ENCODE measurements at places on chromosomes 7 and 10. TPM values are rescaled to one million over a fixed set of nuclear protein-coding genes. Genes with fewer than 3 reads are reported as not detected.

Gene SPDYE16
- not detected for total RNA-seq

Gene HYAL4
- total RNA-seq, result not detected

Gene PLEKHS1
- total RNA-seq, result not detected

Gene TMEM178B
- total RNA-seq, result 0.18 TPM

Gene SRRM3
- 0.30 TPM for total RNA-seq

Gene GATA3
- total RNA-seq, result not detected

Gene PDE6C
- not detected for total RNA-seq

Gene FAM131B
- total RNA-seq, result 4.0 TPM

Gene ANXA7
- total RNA-seq, result 103 TPM

Gene UPK3BL2
- 0.89 TPM for total RNA-seq

Gene C10orf105
- total RNA-seq, result not detected

Gene LRRD1
- 0.30 TPM for total RNA-seq

Gene PTN
- total RNA-seq, result 7.7 TPM

Gene MGAM2
- not detected for total RNA-seq

Gene GARIN1A
- total RNA-seq, result 1.5 TPM

Gene SFXN4
- total RNA-seq, result 12.2 TPM

Gene FGFR2
- 9.2 TPM for total RNA-seq

Gene DDC
- not detected for total RNA-seq

Gene KCNH2
- total RNA-seq, result 2.7 TPM

Gene PIP
- total RNA-seq, result not detected

Gene RADIL
- 1.2 TPM for total RNA-seq

Gene GHRHR
- total RNA-seq, result not detected

Gene PTF1A
- not detected for total RNA-seq

Gene ANTXRL
- total RNA-seq, result not detected

Gene SLC18A3
- total RNA-seq, result not detected

Gene MRC1
- total RNA-seq, result 0.05 TPM

Gene OR2A12
- not detected for total RNA-seq

Gene PIP4K2A
- total RNA-seq, result 29.4 TPM

Gene RELN
- under 0.01 TPM for total RNA-seq

Gene NOS3
- total RNA-seq, result 6.5 TPM

Gene SPDYE11
- total RNA-seq, result not detected

Gene SLC26A5
- not detected for total RNA-seq

Gene VPS50
- total RNA-seq, result 33.5 TPM

Gene ADRA2A
- not detected for total RNA-seq

Gene EN2
- under 0.01 TPM for total RNA-seq

Gene ATRNL1
- total RNA-seq, result 0.97 TPM

Gene FAM25G
- not detected for total RNA-seq

Gene ARHGEF35
- 0.59 TPM for total RNA-seq

Gene ANKRD61
- not detected for total RNA-seq

Gene HECW1
- total RNA-seq, result not detected

Gene DGKI
- 15.5 TPM for total RNA-seq

Gene TFR2
- 0.89 TPM for total RNA-seq

Gene GIMAP7
- not detected for total RNA-seq

Gene RHOBTB1
- total RNA-seq, result 17.7 TPM

Gene SYT15B
- 1.5 TPM for total RNA-seq

Gene OPN1SW
- total RNA-seq, result not detected

Gene OR2A1
- total RNA-seq, result under 0.01 TPM

Gene AASS
- 48.5 TPM for total RNA-seq

Gene CPN1
- total RNA-seq, result not detected
